Brain microvascular endothelial cell (primary cell): ENCODE measurements at places on chromosomes 1 and 21.

DNA sequence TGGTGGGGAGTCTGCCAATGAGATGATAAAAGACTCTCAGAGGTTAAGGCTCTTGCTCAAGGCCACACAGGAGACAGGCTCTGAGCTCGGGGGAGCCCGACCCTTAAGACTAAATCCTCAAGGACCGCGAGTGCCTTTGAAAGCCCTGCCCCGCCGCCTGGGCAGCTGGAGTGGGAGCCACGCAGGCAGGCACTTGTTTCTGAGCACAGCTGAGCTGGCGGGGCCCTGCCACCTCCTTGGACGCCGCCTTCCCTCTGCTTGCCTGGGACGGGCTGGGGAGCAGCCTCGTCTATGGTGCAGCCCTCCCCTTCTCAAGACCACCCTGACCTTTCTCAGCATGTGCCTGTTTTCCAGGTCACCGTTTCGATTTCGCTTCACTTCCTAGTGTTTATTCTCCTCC, 169.3 kb downstream of the CAMTA1 start:
- DNase-seq: no peak

GRCh38 chr1:169138866-169139670, 32.6 kb downstream of the ATP1B1 start:
- no peak for DNase-seq

- DNase-seq: no peak
These were observed 20.9 kb downstream of the RIT1 start for GRCh38 chr1:155890251-155890650.

GRCh38 chr1:40396420-40396819, 22.9 kb downstream of the SMAP2 start:
- DNase-seq: no peak

- DNase-seq: no peak
These were observed 29.4 kb downstream of the ZBTB18 start for GRCh38 chr1:244080343-244080929.

DNA sequence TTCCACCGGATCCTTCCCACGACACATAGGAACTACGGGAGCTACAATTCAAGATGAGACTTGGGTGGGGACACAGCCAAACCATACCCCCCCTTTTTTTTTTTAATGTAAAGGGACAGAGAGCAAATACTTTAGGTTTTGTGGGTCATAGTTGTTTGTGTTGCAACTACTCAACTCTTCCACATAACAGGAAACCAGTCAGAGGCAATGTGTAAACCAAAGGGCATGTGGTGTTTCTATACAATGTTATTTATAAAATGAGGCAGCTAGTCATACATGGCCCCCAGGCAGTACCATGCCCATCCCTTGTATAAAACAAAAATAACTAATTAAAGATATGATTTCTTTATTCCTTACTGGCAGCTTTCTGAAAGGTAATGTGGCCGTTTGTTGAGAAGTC, 845.4 kb upstream of the ADAMTS5 start:
- DNase-seq: no peak

GRCh38 chr1:71766748-71767147, 515.6 kb downstream of the NEGR1 start:
- no peak for DNase-seq

- no peak for DNase-seq
These were observed 12.0 kb upstream of the TMPRSS2 start for GRCh38 chr21:41519806-41520559.

- no peak for DNase-seq
These were observed 4.1 kb downstream of the TEX38 start for GRCh38 chr1:46675549-46676314.

DNA sequence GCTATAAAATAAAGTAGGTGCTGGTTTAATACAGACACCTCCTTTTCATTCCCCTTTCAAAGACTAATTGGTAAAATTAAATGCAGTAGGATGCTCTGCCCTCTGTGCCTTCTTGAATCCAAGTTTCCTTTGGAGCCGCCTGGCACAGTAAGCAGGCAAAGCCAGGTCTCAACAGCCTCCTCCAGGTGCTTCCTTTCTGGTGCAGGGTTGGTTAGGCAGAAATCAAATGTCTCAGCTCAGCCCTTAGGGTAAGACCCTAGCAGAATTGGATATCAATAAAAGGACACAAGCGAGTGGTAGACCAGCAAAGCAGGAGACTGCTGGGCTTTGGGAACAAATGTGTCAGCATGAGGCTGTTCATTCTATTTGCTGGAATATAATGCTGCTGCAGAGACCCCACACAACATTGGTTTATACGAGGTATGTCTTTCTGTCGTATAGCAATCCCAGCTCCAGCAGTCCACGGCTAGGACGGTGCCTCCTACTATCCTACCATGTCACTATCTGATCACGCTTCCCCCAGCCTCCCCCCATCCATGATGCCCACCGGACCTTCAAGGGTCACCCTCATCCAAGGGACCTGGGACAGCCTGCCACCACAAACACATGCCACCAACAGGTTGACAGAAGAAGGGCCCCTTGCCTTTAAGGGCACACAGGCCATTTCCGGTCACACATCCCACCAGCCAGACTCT, 58.4 kb downstream of the CAPN2 start:
- no peak for DNase-seq

- no peak for DNase-seq
These were observed 30.8 kb upstream of the AGO1 start for GRCh38 chr1:35852241-35852640.

DNA sequence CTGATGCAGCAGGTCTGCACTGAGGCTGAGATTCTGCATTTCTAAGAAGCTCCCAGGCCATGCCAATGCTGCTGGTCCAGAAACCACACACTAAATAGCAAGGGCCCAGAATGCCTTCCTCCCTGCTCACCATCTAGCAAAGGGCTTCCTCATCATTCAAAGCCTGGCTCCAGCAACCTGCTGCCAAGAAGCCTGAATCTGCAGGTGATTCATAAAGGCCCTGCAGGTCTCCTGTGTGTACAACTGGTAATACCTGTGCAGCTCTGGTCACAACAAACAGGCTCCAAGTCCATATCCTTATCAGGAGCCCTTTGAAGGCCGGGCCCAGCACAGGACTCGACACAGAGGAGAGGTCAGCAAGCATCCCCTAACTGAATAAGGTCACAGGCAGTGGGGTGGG, 26.7 kb downstream of the GLIS1 start:
- no peak for DNase-seq

DNA sequence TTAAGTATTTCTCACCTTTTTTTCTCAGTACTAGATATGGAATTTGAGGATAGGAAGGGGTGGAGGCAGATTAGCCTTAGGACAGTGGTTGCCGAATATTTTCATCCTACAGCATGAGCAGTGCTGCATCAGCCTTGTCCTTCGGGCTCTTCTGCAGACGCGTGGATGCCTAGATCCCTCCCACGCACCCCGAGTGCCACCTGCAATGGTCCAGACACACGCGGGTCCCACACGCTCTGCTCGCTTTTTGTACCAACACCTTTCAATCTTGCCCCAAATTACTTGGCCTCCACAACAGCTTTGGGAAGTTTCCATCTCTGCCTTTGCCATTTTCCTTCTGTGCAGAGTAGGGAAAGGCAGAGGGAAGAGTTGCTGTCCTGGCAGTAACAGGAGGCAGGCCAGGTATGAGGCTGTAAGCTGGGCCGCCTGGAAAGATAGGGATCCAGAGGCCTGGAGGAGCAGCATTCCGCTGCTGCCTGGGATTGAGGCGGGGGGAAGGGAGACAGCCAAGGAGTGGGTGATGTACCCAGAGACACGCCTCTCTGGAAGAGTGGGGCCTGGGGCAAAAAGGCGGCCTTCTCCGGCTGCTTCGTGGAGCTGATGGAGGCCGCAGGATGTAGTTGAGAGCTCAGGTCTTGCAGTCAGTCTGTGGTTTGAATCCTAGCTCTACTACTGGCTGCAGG, 467.7 kb downstream of the KIF26B start:
- no peak for DNase-seq

DNA sequence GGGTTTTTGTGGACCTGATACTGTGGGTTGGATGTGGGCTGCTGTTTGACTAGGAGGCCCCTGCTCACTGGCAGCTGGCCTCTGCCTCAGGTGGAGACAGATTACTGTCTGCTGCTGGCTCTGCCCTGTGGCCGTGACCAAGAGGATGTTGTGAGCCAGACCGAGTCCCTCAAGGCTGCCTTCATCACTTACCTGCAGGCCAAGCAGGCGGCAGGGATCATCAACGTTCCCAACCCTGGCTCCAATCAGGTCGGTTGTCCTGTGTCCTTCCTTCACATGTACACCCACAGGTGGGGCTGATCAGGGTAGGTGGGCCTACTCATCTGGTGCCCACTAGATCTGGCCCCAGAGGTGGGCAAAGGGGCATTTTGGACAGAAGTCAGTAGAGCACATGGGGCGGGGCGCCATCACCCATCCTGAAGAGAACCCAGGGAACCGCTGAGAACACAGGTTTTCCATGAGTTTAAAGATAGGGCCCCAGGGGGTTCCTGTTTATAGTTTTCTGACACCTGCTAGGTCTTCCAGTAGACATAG, 37.2 kb downstream of the ZBTB17 start:
- no peak for DNase-seq

DNA sequence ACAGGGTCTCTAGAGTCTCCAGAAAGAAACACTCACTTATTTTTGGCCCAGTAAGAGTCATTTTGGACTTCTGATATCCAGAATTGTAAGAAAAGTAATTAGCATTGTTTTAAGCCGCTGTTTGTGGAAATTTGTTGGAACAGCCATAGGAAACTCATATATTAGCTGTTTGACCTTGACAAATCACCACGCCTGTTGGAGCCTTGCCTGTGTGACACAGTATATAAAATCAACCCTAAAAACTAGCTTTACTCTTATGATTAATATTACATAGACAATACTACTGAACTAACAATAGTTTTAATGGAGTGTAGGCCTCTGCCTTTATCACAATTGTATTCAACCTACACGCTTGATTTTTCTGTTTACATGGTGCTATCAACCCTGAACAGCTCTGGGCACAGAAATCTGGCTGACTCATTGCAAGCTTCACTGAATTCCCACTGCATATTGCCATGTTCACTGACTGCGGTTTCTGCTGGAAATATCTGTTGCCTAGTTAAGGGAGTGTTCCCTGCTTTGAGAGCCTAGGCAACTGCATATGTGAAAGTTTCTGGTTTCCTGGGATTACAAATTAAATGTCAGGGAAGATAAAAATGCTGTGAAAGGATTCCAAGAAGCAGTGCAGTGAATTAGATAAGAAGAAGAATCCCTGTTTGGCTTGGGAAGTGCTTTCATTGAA, 419.5 kb upstream of the DEPDC1 start:
- peak; percentile 51 for DNase-seq

- no peak for DNase-seq
These were observed 192.2 kb upstream of the C8B start for GRCh38 chr1:57157818-57158603.

- no peak for DNase-seq
These were observed 51.7 kb downstream of the WNT9A start for GRCh38 chr1:227895828-227896685.

- peak; percentile 91 for DNase-seq
These were observed 427.2 kb downstream of the KCNT2 start for GRCh38 chr1:196180847-196181593.

GRCh38 chr1:201450721-201451291, 18.2 kb downstream of the PHLDA3 start:
- DNase-seq: peak; percentile 68

GRCh38 chr1:94805912-94806311, 14.2 kb upstream of the SLC44A3 start:
- peak; percentile 45 for DNase-seq

DNA sequence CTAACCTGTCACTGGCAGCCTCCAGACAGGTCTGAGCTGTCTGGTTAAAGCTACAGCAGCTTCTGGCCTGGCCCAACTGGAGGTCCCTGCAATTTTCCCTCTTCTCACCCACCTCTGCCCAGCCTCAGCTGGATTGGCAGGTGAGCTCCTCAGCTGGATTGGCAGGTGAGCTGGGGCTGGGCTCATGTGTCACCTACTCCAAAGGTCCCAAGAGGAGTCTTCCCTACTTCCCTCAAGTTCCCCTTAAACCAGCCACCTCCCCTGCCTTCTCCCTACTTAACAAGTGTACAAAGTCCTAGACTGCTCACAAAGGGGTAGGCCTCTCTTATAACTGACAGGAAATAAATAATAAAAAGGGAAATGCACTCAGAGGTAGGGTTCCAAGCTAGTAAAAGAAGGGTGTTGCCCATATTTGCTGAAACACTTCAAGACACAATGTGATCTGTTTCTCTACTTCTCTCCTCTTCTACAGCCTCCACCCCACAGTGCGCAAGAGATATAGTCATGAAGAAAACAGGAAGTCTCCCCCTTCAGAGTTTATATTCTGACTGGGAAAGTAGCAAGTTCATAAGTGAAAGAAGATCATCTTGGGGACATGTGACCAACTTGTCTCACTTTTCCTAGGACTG, at the start of gene GPA33:
Gene GPA33, minus strand, starts transcription at position 64 of the 629 bp plus-strand sequence. CDS start 90 bp downstream, outside the sequence.
- DNase-seq: no peak
